H7 (cell line): ENCODE measurements at places on chromosomes 2 and 18. TPM values are rescaled to one million over a fixed set of nuclear protein-coding genes. Genes with fewer than 3 reads are reported as not detected.

LBX2 gene
- 0.11 and 0.17 TPM in 2 replicates for total RNA-seq

COL5A2 gene
- 130 and 149 TPM in 2 replicates for total RNA-seq

NT5DC4 gene
- total RNA-seq: not detected in 2 replicates

CABLES1 gene
- total RNA-seq: 9.6 and 22.5 TPM in 2 replicates

RFX8 gene
- 0.18 TPM in 1 of 2 replicates, not detected in the other for total RNA-seq

DNA sequence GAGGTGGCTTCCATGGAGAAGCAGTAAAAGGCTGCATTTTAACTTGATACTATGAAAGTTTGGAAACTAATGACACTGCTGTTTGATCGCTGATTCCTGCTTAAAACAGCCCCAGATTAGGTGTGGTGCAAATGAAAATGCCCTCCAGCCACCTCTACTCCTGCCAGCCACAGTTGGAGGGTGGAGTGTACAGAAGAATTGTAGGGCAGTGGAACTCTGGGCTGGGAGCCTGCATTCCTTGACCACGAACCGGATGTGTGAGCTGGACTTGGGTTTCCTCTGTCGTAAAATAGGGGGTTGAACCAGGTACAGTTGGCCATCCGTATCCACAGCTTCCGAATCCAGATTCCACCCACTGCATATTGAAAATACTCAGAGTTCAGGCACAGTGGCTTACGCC lies 84.6 kb upstream of the RFX8 start:
- no peak for DNase-seq

DNA sequence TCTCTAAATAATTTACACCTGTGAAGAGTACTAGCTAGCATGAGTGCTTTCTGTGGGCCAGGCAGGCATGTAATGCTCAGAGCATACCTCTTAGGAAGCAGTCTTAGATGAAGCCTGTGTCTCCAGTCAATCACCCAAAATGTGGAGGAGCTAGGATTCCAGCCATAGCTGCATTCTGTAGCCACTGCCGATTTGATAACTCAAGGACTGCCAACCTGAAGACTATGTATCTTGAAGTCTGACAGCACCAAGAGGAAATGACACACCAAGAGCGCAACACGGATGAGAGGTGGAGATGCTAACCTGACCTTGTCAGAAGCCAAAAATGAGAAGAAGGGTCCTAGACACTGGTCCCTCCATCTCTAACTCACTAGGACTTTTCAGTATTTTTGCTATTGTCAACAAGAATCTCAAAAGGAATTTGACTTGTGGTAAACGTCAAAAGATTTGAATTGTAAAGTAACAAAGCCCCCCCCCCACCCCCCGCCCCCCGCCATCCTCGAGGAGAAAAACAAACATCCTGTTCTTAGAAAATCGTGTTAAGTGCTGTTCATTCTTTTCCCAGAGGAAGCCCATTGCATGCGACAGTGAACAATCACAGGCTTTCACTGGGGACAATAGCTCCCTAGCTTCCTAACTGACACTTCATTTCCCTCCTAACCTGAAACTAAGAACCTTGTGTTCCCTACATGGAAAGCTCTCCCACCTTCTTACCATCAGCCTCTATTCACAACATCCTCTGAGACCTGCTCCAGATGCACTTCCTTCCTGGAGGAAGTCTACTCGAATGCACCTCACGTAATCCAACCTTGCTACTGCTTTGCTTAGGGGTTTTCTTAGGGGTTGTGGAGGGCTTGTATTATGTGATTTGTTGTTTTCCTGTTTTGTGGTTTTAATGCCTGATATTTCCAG lies 14.7 kb downstream of the CDC42EP3 start:
- peak; percentile 52 for DNase-seq

GRCh38 chr2:40318921-40319320 lies 133.0 kb downstream of the SLC8A1 start:
- DNase-seq: no peak

DNA sequence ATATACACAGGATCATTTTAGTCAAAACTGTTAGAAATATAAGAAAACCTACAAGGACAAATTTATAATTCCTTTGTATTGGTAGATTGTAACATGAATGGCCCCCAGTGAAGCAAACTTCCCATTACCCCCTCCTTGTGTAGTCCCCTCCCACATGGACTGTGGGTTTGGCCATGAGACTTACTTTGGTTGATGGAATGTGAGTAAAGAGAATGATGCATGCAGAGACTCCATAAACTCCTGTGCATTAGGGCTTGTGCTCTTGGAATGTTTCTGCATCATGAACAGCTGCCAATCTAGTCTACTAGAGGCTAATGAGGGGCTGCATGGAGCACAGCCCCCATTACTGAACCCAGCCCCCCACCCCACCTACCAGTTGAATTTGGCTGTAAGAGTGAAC lies 8.3 kb upstream of the TGFA start:
- no peak for DNase-seq

DNA sequence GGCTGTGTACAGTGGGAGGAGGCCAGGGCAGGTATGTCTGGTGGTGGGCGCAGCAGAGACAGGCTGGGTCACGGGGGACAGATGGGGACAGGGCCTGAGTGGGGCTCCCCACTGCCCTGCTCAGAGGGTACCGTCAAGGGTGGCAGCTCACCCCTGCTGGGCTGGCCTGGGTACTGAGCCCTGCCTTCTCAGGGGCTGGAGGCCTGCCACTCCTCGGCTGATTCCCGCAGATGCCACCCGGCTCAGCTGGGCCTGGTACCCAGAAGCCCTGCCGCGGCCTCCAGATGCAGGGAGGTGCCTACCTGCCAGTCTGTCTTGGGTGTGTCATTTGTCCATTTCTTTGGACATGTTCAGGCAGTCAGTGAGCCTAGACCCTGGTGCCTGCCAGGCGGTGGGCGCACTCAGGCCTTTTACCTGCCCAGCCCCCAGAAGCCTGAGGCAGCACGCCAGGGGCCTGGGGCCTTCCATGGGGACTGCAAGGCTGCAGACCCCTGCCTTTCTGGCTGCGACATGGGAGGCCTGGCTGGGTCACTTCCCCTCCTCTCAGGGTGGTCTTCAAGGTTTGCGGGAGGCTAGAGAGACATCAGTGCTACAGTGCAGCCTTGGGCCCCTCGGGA lies 3.3 kb downstream of the SNORC start:
- DNase-seq: peak; percentile 26
